ENCODE measurements at places on chromosomes 7 and 10.

- DNase-seq, result no peak
Measured at GRCh38 chr7:108629651-108630400, 60.2 kb downstream of the DNAJB9 start.

GRCh38 chr10:21195252-21195651 is 298.1 kb upstream of the NEBL start:
- DNase-seq, result no peak

GRCh38 chr7:85750454-85750949 is 563.6 kb upstream of the SEMA3D start:
- no peak for DNase-seq

- no peak for DNase-seq
Measured at GRCh38 chr10:118918116-118918515, 111.4 kb upstream of the NANOS1 start.

DNA sequence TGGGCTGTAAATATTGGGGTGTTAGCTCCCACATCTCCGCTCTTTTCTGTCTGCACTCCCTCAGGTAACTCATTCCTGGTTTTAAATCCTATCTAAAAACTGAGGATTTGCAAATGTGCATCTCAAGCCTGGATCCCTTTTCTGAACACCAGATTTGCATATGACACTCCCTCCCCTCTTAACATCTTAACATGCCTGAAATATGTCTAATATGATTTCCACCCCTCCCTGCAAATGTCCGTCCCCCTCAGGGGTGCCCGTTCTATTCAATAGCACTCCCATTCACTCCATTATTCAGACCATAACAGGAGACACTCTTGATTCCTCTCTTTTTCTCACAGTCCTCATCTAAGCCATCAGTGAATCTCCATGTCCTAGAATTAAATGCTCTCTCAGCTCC is 8.3 kb upstream of the CALD1 start:
- DNase-seq, result no peak

DNA sequence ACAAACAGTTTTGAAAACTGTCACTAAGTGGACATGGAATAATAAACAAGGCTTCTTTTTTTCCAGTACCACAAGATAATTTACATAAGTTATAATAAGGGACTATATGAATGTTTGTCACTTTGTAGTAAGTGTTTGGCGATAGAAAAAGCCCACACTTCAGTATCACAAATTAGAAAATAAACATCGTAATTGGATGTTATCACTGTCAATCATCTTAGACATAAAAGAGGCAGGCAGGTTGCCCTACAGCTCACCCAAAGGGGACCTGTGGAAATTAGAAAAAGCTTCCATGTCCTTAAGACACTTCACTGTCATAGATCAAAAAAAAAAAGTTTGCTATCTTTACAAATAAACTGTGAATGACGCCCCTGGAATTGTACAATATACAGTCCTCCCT is 3.6 kb upstream of the NOC3L start:
- no peak for DNase-seq

- no peak for DNase-seq
Measured at GRCh38 chr10:79438021-79438698, 7.3 kb downstream of the ZCCHC24 start.

DNA sequence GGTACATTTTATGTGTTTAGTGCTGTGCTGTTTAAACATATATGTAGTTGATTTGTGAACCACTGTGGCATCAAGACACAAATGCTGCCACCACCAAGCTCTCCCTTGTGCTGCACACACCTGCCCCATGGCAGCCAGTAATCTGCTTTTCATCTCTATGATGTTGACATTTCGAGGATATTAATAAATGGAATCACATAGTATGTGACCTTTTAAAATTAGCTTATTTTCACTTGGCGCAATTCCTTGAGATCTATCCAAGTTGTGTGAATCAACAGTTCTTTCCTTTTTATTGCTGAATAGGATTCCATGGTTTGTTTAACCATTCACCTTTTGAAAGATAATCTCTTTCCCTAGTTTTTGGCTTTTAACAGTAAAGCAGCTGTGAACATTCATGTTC is 73.1 kb downstream of the BMPR1A start:
- DNase-seq, result no peak

DNA sequence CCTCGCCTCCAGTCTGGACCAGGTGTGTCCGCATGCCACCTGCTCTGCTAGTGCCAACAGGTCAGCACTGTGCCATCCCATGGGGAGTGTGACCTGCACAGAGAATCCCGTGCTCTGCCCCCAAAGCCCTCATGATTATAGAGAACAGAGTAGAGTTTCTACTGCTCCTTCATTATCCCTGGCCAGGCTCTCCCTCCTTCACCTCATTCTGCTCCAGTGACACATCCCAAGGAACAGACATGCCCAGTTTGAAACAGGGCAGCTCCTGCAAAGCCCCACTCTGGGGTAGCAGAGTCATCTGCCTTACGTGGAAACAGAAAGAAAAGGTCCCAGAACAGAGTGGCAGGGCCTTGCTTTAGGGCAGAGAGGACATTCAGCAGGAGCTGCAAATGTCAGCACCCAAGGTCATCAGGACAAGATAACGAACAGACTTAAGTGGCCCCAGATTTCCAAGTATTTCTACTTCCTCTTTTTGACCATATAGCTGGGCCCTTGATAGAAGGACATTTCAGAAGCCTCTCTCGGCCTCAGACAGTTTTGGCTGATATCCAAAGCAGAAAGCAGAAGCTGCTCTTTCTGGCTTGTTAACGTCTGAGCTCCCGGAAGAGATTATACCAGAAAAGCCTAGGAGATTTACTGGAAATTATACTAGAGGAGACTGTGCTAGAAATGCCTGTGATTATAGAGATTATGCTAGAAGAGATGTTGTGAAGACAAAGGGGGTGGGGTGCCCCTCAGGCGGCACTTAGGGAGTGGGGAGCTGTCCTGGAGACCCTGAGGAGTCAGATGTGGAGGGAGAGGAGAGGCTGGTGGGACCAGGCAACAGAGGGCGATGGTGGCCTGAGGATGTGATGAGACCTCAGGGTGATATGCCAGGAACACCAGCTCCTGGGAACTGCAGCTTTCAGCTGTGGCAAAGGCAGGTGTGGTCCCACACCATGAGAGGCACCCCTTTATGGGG is 12.6 kb downstream of the TMEM176B start:
- no peak for DNase-seq

- DNase-seq, result no peak
Measured at GRCh38 chr10:133131734-133132472, 28.1 kb upstream of the KNDC1 start.

DNA sequence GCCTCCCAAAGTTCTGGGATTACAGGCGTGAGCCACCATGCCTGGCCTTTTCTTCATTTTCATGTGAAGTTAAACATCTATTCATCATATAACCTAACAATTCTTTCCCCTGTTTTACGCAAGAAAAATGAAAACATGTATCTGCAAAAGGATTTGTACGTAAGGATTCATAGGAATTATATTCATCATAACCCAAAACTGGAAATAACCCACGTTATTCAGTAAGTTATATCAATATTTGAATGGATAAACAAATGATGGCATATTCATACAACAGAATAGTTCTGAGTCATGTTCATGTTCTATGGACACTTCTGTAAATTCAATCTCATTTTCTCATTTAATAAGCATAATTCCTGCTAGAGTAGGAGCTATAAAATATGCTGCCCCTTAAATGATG is 35.2 kb upstream of the CAV2 start:
- DNase-seq, result no peak

GRCh38 chr7:55592492-55592891 is 20.2 kb upstream of the VOPP1 start:
- DNase-seq, result no peak

DNA sequence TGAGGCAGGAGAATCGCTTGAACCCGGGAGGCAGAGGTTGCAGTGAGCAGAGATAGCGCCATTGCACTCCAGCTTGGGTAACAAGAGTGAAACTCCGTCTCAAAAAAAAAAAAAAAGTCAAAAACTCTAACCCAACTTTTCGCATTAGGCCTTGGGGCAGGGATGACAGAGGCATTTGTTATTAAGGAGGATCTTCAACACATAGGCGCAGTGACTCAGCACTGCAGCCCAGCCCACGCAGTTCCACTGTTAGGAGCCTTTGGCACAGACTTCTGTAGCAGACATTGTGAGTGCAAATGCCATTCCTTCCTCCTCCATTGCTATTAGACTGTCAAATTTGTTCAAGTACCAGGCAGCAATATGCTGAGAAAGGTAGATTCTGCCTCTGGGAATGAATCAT is 43.1 kb upstream of the KLHL7 start:
- no peak for DNase-seq

DNA sequence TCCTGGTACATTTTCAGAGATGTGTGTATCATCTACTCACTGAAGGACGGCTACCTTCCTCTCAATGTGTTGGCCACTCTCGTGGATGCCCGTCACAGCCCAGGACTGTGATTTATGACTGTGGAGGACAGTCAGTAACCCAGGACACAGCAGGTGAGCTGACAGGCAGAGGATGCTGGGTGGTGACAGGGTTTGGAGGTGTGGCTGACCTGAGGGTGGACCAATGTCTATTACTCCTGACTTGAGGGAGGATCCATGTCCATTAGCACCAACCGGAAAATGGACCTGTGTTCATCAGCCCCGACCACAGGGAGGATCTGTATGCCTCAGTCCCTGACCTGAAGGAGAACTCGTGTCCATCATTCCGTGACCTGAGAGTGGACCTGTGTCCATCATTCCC is 96.1 kb downstream of the ADCY1 start:
- DNase-seq, result no peak
